ENCODE measurements at places on chromosomes 12 and 14.

GRCh38 chr12:52701281-52701680, 2.0 kb downstream of the KRT77 start:
- no peak overlapping the region for H3K4me3 ChIP-seq
- no peaks in the 10 kb centered on the region for H3K36me3 ChIP-seq
- DNase-seq = no peak
- H3K27ac ChIP-seq = no peak overlapping the region
- H3K27me3 ChIP-seq = no peaks in the 10 kb centered on the region

- H3K36me3 ChIP-seq = no peaks in the 10 kb centered on the region
- H3K4me3 ChIP-seq = no peak overlapping the region
- H3K27me3 ChIP-seq = no peaks in the 10 kb centered on the region
- no peaks in the 10 kb centered on the region for H3K4me1 ChIP-seq
Observed at GRCh38 chr14:40374221-40374620, 942.0 kb upstream of the FBXO33 start.

DNA sequence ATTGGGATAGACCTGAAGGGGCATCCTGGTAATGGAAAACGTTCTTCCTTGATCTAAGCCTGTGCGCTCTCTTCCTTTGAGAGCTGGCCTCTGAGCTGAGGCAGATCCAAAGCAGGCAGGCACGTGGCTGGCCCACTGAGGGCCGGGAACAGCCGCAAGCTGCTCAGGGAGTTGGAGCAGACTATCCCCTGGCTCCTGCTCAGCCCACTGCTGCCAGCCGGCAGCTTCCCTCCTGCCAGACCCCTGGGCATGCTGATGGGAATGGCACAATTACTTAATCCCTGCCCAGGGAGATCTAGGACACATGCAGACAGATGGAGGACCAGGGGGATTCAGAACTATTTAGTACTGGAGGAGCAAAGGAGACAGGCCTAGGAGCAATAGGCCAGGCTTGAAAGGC, 14.4 kb downstream of the NEUROD4 start:
- peaks cover 5% of the 10 kb centered on the region for H3K4me1 ChIP-seq
- DNase-seq = no peak
- H3K4me3 ChIP-seq = no peak overlapping the region
- no peaks in the 10 kb centered on the region for H3K36me3 ChIP-seq

- H3K27me3 ChIP-seq = no peaks in the 10 kb centered on the region
- no peaks in the 10 kb centered on the region for H3K36me3 ChIP-seq
- DNase-seq = no peak
- H3K27ac ChIP-seq = no peak overlapping the region
Observed at GRCh38 chr14:55448141-55448614, 7.8 kb upstream of the TBPL2 start.

GRCh38 chr12:104060791-104061190, 3.5 kb upstream of the HCFC2 start:
- DNase-seq = no peak
- H3K4me1 ChIP-seq = peaks cover 13% of the 10 kb centered on the region
- H3K27ac ChIP-seq = no peak overlapping the region
- H3K27me3 ChIP-seq = no peaks in the 10 kb centered on the region
- no peaks in the 10 kb centered on the region for H3K36me3 ChIP-seq
- no peak overlapping the region for H3K4me3 ChIP-seq

DNA sequence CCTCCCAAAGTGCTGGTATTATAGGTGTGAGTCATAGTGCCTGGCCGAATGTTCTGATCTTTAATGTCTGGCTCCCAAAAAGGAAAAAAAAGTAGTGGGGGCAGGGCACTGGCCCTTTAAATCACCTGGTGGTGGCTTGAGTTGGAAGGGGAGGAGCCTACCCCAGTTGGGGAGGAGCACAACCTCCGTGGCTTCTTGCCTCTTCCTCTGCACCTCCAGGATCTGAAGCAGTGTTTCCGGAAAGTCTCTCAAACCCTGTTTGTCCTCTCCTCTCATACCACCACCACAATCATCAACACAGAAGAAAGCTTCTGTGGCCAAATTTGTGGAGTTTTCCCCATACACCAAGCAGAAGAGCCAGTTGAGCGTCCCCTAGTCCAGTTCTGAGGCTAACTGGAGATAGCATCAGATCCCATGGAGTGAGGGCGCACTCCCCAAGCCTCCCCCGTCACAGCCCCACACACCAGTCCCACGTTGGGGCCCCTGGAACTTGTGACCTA, 24.3 kb upstream of the RCOR1 start:
- no peaks in the 10 kb centered on the region for H3K27me3 ChIP-seq
- no peak overlapping the region for H3K4me3 ChIP-seq
- no peaks in the 10 kb centered on the region for H3K4me1 ChIP-seq
- H3K27ac ChIP-seq = no peak overlapping the region
- peak; percentile 46 for DNase-seq

DNA sequence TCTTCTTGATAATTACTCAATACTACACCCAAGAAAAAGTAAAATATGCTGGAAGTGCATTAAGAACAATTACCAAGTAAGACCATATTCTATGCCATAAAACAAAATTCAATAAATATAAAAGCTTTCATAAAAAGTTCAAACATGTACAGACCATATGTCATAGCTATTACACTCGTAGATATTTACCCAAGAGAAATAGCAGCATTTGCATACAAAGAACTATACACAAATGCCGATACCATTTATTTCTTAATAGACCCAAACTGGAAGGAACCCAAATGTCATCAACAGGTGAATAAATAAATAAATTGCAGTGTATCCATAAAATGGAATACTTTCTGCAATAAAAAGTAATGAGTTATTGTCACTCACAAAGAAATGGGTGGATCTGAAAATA, 78.3 kb upstream of the SLC16A7 start:
- H3K27me3 ChIP-seq = no peaks in the 10 kb centered on the region
- no peaks in the 10 kb centered on the region for H3K4me1 ChIP-seq
- H3K4me3 ChIP-seq = no peak overlapping the region
- no peak overlapping the region for H3K27ac ChIP-seq

DNA sequence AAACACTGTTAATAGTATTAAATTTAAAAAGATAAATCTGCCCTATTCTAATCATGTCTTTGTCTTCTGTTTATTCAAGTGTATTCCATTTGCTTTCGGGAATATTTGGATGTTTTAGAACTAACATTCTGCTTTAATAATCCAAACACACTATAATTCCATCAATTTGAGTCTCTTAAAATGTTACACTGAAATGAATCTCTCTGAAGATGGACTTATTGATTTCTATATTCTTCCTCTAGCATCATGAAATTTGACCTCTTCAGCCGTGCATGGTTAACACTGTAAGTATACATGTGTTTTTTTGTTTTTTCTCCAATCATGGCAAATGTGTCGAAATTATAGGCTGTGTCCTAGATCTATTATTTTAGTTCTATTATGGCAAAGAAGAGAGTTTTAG, 339.2 kb downstream of the ACSS3 start:
- no peak for DNase-seq
- no peaks in the 10 kb centered on the region for H3K27me3 ChIP-seq
- no peaks in the 10 kb centered on the region for H3K4me1 ChIP-seq

DNA sequence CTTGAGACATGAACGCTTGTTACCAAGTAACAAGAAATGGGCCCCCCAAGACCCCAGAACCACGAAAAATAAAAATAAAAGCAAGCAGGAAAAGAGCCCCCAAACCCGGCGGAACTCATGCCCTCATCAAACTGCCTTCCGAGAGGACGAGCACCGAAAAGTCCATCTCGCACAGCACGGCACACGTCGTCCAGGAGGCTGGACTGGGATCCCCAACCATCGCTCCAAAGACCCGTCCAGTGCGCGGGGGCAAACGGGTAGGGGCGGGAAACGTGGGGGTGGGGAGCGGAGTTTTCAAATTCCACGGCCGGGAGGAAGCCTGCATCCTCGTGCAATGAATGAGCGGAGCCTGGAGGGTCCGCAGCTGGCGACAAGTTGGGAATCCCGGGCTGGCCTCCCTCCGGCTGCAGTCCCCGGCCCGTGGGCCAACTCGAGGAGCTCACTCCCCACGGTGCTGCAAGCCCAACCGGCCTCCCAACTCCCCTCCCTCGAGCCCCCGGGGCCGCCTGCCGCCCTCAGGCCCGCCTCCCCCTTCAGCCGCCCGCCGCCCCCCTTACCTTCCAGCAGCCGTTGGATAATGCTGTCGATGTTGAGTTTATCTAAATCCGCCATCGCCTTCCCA, 484 bp downstream of the PPP1CC start:
- no peaks in the 10 kb centered on the region for H3K36me3 ChIP-seq
- H3K4me1 ChIP-seq = peaks cover 29% of the 10 kb centered on the region
- H3K27ac ChIP-seq = peak overlapping the region; percentile 84
- H3K4me3 ChIP-seq = peak overlapping the region; percentile 66
- DNase-seq = peak; percentile 40
- H3K27me3 ChIP-seq = no peaks in the 10 kb centered on the region

DNA sequence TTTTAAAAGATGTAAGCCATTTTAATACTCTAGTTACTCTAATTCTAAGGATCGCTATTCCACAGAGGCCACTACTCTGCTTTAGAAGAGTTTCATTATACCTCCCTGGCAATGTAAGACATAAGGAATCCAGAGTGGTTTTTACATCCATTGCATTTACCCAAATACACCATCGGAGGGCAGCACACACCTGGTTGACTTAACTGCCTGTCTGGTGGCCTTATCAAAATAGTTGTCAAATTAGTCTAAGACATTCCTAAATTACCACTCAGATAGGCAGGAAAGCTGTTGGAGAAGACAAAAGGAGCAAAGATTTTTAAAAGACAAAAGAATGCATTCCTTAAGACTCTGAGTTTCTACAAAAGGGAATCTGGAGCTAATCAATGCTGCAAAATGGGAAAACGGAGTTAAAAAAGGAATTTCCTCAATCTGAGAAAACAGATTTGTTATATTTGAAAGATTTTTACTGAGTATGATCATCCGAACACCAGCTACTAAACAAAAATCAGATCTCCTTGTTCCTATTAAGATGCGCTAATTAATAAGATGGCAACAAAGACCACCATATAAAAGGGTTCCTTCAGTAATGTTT, 33.8 kb upstream of the FGD4 start:
- H3K4me3 ChIP-seq = no peak overlapping the region
- H3K36me3 ChIP-seq = no peaks in the 10 kb centered on the region

DNA sequence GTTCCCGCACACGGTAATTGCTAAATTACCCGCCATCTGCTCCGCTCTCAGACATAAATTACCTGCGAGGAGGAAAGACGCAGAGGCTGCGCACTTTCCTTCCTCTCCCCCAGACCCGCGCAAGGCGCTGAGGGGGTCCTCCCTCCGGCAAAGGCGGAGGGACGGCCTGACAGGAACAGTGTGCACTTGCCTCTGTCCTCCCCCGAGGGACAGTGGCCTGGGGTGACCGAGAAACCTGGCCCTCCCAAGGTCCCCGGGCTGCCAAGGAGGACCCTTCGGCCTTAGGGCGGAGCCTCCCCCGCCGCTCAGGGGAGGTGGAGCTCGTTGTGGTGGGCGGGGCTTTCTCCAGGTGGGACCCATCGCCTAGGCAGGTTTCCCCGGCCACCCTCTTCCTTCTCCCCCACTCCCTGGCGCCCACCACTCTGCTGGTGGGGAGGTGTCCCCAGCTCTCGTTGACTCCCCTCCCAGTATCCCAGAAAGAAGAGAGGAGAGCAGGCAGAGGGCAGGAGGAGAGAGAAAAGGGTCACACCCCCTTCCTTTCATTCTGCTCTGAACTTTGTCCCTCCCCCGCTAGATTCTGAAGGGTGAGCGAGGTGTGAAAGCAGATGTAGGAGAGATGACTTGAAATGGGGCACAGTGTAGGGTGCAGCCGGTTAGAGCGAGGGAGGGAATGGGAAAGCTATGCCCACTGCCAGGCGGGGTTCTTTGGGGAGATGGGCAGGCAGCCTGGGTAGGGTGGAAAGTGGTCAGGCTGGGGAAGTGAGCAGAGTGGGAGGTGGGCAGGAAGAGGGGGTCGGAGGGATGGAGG, 11.4 kb upstream of the CALCOCO1 start:
- H3K36me3 ChIP-seq = no peaks in the 10 kb centered on the region
- DNase-seq = no peak
- H3K4me1 ChIP-seq = peaks cover 12% of the 10 kb centered on the region
- H3K4me3 ChIP-seq = peak overlapping the region; percentile 10

- no peak overlapping the region for H3K4me3 ChIP-seq
- no peaks in the 10 kb centered on the region for H3K27me3 ChIP-seq
- no peak overlapping the region for H3K27ac ChIP-seq
- no peak for DNase-seq
Observed at GRCh38 chr12:19223018-19223417, 93.5 kb downstream of the PLEKHA5 start.

DNA sequence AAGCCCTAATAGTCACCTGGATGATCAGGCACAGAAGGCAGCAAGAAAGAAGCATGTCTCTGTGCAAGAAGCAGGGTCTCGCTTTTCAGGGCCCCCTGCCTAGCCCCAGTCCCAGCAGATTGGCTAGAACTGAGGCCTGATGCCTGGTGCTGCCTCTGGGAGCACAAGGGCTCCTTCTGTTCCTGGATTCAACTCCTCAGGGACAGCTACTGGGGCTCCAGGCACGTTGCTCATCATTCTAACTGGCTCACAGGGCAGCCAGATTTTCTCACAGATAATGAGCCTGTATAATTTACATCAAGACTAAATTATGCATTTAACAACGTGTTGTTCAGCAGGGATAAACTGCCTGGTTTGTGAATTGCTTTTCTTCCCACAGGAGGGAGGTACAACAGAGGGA, 106.5 kb upstream of the PLXNC1 start:
- no peak overlapping the region for H3K27ac ChIP-seq
- no peak overlapping the region for H3K4me3 ChIP-seq
- no peaks in the 10 kb centered on the region for H3K4me1 ChIP-seq
- DNase-seq = no peak
- no peaks in the 10 kb centered on the region for H3K36me3 ChIP-seq
- H3K27me3 ChIP-seq = no peaks in the 10 kb centered on the region

DNA sequence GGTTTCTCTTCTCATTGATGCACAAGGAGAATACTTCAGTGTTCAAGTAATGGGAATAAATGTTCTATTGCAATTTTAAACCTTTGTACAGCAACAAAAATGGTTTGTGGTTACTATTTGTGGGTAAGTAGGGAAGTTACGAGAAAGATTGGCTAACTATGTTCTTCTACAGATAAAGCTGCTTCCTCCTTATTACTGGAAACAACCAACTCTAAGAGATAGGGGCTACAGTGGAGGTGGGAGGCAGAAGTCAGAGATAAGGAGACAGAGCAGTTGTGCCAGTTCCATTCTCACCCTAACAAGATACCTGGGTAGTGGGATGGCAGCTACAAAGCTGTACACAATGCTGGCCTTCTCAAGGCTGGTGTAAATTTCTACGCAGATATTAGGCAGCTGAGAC, 16.2 kb downstream of the NOXRED1 start:
- no peaks in the 10 kb centered on the region for H3K27me3 ChIP-seq
- no peak overlapping the region for H3K27ac ChIP-seq
- H3K4me3 ChIP-seq = no peak overlapping the region
- H3K4me1 ChIP-seq = no peaks in the 10 kb centered on the region
- no peak for DNase-seq

GRCh38 chr12:28172434-28173030, 17.7 kb upstream of the CCDC91 start:
- no peaks in the 10 kb centered on the region for H3K36me3 ChIP-seq
- H3K4me3 ChIP-seq = no peak overlapping the region
- no peak overlapping the region for H3K27ac ChIP-seq
- no peaks in the 10 kb centered on the region for H3K4me1 ChIP-seq
- no peak for DNase-seq

DNA sequence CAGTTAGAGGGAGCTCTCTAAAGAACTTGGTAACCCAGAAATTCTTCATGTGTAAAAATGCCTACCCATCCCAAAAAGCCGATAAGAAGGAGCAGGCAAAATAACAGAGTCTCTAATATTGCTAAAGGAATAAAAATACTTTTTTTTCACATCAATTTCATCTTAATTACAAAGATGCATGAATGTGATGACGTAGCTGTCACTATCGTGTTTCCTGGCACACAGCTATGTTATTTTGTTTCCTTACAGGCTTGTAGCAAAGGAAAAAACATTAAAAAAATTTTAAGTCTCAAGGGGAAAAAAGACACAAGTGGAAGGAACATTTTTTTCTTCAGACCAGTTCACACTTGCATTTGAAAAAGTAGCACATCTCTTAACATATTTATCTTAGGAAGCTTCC, 10.3 kb upstream of the LGALS3 start:
- peak overlapping the region; percentile 22 for H3K27ac ChIP-seq
- H3K4me1 ChIP-seq = peaks cover 32% of the 10 kb centered on the region
- H3K27me3 ChIP-seq = no peaks in the 10 kb centered on the region
- H3K36me3 ChIP-seq = no peaks in the 10 kb centered on the region
- no peak for DNase-seq
